RPMI7951 (cell line): ENCODE measurements at places on chromosomes 3 and 15. TPM values are rescaled to one million over a fixed set of nuclear protein-coding genes. Genes with fewer than 3 reads are reported as not detected.

The PLA2G4F gene
- total RNA-seq = not detected in 2 replicates

The MESP2 gene
- total RNA-seq = 1.8 and 2.6 TPM in 2 replicates

The CHRNA3 gene
- total RNA-seq = not detected in 2 replicates

DNA sequence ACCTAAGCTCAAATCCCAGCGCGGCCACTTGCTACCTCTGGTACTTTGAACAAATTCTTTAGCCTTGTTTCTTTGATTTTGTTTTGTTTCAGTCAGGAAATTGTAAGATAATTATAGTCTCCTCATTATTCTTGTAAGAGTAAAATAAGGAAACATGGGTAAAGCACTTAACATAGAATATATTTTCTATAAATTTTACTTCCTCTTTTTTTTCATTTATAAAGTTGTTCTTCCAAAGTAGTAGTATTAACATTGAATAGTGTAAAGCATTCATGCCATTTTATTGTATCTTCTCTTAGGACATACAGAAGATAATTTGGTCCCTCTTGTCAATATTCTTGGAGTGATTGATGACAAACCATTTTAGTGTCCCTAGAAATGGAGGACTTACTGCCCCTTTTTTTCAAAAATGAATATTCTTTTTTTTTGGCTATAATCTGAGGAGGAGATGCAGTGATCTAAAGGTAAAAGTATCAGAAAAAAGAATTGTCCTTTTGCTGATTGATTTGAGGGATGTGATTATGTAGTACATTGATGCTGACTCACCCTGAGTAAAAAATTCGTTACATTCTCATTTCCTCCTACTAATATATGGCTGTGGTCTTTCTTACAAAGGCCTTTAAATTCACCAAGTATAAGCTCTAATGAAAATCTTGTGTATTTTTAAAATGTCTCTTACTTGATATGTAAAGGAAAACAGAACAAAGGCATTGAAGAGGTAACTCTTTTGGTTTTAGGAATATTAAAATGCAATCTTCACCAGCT, 51.0 kb downstream of the ALCAM start:
- peak; percentile 13 for DNase-seq

GRCh38 chr15:93025625-93025982, 63.4 kb downstream of the RGMA start:
- DNase-seq = no peak
